ENCODE measurements at places on chromosomes 7 and 10.

- no peak for DNase-seq
Measured at GRCh38 chr10:65570143-65571010, 1355.5 kb upstream of the LRRTM3 start.

DNA sequence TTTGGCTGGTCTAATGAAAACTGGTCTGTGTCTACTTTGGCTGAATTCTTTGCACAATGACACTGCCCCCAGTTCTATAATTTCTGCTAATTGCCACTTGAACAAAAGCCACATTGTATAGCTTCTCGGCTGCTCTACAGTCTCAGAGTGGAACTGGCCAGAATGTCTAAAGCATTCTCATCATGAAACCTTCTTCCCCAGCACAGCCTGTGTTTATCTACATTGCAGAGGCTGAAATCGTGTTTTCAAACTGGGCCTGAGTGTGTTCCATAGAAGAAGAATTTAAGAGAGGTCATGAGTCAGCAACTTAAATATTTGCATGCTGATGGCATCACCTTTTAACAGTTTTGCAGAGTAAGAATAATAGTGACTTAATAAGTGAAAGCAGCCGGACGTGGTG, 177.2 kb downstream of the BUB3 start:
- DNase-seq: no peak

DNA sequence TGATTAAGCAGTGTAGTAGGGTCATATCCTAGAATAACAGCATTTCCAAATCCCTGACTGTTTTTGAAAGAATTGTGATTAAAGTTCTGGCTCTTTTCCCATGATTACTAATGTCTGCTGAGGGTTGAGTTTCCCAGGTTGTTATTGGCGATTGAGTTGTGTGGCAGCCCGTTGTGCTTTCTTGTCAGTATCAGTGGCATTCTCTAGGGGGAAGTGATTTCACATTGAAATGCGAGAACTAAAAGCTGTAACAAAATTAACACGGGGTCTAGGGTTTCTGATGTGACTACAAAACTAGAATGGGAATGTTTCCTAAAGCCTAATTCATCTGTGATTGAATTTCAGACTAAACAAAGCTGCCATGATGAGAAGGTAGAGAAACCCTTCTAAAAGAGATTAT, 349.4 kb downstream of the EXOC4 start:
- DNase-seq: no peak

DNA sequence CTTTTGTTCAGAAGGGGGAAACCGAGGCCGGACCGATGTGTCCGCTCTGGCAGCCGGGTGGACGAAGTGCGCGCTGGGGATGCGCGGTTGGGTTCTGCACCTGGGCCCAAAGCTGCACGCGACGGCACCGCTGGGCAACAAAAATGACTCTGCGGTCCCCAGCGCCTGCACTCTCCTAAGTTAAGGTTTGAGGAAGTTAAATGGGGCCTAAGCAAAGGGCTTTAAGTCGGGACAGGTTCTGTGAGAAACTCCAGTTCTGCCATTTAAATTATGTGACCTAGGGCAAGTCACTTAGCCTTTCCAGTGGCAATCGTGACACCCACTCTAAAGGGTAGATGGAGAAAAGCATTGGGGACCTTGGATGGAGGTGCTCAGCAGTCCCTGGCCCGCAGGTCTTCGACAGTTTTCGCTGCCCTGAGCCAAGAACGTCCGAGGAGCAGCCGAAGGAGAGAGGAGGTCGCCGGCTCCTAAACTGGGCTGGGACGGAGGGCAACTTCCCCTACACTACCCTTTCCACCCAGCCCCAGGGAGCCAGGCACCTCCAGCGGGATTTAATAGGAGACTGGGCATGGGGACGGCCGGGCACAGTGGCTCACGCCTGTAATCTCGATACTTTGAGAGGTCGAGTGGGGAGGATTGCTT, 534 bp upstream of the ACBD5 start:
- DNase-seq: no peak

DNA sequence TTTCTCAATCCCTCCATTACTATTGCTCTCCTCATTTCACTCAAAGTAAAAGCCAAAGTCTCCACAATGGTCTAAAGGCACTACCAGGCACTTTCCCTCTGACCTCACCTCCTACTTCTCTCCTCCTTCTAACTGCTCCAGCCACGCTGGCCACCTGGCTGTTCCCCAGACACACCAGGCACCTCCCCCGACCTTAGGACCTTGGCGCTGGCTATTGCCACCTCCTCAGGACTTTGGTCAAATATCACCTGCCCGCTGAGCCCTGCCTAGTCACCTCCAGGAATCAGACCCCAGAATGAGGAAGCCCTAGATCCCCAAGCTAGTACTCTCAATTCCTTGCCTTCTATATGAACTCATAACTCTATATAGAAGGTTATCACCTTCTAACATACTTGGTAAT, 66.2 kb upstream of the STEAP1B start:
- no peak for DNase-seq

Data from stimulated activated CD4-positive, alpha-beta T cell treated with anti-CD3 and anti-CD28 coated beads, Interleukin-15, amount 100 ng/mL, for 1 hour (primary cell).